ENCODE measurements at places on chromosomes 1 and 21.

- no peak for DNase-seq
These were observed 40.5 kb downstream of the ASH1L start for GRCh38 chr1:155522069-155522468.

DNA sequence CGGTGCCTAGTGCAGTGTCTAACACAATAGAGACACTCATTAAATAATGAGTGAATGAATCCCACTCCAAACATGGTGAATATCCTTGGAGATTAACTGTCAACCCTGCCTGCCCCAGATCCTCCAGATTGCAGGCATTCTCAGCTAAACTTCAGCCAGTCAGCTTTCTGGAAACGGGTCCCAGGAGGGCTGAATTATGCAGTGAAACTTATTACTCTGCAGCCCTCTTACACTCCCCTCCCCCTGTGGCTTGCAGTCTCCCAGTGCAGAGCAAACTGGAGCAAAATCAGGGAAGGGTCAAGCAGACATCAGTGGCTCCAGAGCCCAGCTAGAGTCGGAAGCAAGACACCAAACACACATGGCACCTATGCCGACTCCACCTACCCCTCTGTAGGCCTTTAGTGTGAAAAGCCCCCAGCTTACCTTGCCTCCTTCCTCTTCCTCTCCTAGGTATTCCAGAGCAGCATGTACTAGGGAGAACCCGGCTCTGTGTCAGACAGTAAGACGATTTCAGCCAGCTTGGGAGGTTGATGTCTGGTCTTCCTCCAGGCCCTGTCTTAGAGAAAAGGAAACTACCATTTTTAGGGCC, 6.5 kb upstream of the RGS16 start:
- DNase-seq: no peak

GRCh38 chr1:230612651-230613050, 29.6 kb upstream of the COG2 start:
- DNase-seq: no peak

DNA sequence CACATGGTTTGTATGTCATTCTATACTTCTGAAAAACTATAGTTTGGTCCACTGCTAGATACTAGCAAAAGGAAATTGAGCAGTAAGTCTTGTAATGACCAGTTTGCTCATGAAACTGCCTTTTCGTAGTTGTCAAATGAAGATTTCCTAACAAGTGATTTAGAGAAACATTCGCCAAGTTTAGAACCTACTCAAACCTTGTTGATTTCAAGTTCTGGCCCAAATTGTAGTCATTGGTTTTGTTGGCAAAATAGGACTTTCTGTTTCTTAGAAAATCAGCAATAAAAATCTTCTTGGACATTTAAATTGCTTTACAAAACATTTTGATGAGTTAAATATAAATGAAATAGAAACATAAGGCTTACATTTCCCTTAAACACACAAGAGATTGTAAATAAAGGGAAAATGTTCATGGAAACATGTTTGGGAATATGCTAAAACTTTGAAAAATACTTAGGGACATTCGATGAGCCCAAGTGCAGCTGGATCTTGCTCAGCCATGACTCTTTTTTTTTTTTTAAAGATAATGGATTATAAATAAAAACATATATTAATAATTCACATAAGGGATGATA, 178.5 kb upstream of the LYPLAL1 start:
- no peak for DNase-seq

DNA sequence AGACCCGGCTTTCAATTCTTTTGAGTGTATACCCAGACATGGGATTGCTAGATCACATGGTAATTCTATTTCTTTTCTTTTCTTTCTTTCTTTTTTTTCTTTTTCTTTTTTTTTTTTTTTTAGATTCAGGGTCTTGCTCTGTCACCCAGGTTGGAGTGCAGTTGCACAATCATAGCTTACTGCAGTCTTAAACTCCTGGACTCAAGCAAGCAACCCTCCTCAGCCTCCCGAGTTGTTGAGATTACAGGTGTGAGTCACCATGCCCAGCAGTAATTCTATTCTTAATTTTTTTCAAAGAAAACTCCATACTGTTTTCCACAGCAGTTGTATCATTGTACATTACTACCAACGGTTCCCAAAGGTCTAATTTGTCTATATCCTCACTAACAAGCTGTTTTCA, 13.5 kb upstream of the RNF186 start:
- no peak for DNase-seq

DNA sequence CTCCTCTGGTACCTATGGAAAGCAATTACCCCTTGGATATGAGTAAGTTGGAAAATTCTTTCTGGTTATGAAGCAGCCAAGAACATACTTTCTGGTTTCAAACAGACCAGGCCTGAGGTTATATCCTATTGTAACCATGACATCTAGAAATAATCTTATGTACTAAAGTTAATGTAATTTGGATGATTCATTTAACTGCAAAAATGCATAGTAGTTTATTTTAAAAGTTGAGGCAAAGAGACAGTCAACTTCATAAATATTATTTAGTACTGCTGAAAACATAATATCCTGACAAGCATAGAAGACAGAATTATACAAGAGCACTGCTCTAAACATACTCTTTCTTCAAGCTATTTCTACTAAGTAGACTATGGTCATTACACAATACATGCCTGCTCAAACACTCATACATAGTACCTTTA, 25.5 kb downstream of the ODF2L start:
- DNase-seq: no peak

GRCh38 chr1:157272729-157273524, 134.7 kb upstream of the ETV3 start:
- no peak for DNase-seq

DNA sequence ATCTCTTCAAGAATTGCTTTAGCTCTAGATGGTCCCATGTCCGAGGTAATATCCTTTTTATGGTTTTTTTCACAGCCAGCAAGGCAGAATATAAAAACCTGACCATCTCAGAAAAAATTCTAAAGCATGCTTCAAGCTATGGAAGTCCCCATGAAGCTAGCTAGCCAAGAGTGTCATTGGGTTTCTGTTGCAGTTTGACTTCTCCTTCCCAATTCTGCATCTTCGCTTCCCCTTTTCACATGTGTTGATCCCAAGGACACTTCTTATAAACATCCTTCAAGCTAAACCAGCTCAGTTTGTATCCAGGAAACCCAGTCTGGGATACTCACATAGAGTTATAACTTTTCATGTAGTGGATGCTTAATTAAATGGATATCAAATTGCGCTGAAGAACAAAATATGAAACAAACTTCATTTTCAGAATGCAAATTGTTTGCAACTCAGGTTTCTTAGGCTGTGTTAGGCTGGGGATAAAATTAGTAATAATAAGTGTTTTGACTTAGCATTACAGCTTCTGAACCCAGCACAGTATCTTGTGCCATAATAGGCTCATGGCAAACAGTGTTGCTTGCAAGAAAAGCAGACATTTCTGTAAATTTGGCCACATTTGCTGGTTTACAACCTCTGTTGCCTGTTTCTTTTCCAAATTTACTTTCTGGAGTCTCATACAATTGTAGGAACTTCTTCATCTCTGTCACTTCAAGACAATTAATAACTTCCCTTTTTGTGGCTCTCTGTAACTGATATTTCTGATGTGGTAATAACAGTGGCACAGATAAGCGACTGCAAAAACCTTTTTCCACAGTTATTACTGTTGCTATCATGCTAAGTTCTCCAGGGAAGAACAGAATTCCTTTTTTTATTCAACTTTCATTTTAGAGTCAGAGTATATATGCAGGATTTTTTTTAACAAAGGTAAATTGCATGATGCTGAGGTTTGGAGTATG, 53.2 kb downstream of the NCAM2 start:
- DNase-seq: no peak

DNA sequence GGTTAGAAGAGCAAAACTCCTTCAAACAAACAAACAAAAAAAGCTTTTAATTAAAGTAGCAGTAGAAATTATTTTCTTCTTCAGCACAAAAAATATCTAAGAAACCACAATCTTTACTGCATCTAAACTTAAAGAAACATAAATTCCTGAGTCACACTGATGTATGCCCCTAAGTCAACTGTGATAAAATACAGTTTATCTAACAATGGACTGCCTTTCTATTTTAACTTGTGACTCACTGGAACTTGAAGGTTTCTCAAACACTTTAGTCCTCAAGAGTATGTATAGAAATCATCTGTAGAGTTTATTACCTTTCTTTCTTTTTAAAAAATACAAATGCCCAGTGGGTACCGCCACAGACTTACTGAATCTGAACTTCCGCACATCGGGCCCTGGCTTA, 86.2 kb downstream of the LBR start:
- no peak for DNase-seq

GRCh38 chr1:94862718-94863117, 42.6 kb downstream of the SLC44A3 start:
- no peak for DNase-seq

DNA sequence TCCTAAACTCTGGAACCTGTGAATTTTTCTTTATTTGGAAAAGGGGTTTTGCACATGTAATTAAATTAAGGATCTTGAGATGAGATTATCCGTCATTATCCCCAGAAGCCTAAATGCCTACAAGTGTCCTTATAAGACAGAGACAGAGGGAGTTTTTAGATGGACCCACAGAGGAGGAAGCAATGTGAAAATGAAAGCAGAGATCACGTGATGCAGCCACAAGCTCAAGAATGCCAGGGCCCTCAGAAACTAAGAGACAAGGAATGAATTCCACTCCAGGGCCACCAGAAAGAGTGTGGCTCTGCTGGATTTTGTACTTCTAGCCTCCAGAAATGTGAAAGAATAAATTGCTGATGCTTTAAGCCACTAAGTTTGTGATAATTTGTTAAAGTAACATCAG, 183.6 kb upstream of the UBE2U start:
- no peak for DNase-seq

GRCh38 chr1:177487481-177487880, 316.7 kb downstream of the BRINP2 start:
- DNase-seq: no peak

GRCh38 chr1:17434016-17434415, 5.5 kb downstream of the RCC2 start:
- no peak for DNase-seq
